NCI-H1436 treated with DMSO at 0.1 percent for 48 hours (cell line): ENCODE measurements at places on chromosomes 13 and 19.
A peak's percentile ranks its signal among the peaks of the same experiment; 100 is the strongest.

- no peak for DNase-seq
Measured at GRCh38 chr13:76330761-76331160, 555.4 kb downstream of the KCTD12 start.

GRCh38 chr13:54175466-54175865, 1146.9 kb downstream of the OLFM4 start:
- DNase-seq, result no peak

DNA sequence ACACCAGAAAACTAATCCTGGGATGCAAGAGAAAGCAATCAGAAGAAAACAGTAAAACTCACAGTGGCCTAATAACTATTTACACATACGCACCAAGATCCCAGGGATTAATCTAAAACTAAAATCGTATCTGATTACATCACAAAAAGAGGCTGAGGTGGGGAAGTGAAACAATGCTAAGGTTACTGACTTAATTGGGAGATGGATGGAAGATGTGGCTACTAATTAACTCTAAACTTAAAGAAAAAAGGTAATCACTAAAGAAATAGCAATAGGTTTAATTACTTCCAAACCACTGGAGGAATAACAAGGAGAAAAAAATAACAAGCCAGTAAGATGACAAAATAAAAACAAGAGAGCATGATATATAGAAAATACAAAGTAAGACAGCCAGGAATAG, 50.4 kb downstream of the NUFIP1 start:
- no peak for DNase-seq

DNA sequence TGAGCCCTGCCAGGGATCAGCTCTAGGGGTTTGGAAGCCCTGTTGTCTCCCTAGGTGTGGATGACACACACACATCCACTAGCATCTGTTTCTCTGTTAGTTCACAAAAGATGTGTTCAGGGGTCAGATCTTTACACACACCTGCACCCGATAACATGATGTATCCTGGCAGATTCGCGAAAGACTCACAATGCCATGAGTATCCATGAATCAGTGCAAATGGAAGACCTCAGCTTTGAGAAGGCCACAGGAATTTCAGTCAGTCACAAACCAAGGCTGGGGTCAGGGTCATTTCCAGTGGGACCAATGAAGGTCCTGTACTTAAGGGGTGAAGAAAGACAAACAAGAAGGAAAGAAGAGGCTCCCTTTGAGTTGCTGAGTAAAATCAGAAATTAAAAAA, 898.2 kb downstream of the UQCRFS1 start:
- DNase-seq, result no peak

DNA sequence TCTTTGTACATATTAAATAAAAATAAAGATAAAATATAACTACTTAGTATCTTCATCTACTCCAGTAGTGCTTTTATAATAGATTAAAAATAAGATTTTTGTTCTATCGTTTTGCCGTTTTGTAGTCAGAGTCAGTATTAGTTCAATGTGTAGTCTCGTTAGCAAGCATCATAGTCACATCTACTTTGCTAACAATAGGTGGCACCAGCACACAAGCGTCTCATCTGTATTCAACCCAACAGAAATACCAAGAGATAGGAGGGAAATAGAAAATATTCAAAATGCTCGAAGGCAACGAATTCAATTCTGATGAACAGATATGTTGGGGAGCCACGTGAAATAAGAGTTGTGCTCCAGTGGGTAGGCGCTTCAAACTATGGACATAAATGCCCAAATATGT, 21.4 kb upstream of the MICU2 start:
- DNase-seq, result peak; percentile 1

- no peak for DNase-seq
Measured at GRCh38 chr19:33754361-33754760, 42.3 kb upstream of the KCTD15 start.

GRCh38 chr19:53389571-53389970, 5.4 kb upstream of the ZNF765 start:
- DNase-seq, result no peak

- DNase-seq, result no peak
Measured at GRCh38 chr19:31235806-31236205, 113.4 kb downstream of the TSHZ3 start.

- no peak for DNase-seq
Measured at GRCh38 chr19:32813862-32814425, 55.6 kb downstream of the SLC7A9 start.

DNA sequence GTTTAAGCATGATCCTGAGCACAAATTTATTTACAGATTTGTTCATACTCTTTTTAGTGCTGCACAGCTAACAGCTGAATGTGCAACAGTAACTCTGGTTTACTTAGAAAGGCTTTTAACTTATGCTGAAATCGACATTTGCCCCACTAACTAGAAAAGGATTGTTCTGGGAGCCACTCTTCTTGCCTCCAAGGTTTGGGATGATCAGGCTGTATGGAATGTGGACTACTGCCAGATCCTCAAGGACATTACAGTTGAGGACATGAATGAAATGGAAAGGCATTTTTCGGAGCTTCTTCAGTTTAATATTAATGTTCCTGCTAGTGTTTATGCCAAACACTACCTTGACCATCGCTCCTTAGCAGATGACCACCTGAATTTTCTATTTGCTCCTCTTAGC, 16.0 kb downstream of the ZNF100 start:
- no peak for DNase-seq

DNA sequence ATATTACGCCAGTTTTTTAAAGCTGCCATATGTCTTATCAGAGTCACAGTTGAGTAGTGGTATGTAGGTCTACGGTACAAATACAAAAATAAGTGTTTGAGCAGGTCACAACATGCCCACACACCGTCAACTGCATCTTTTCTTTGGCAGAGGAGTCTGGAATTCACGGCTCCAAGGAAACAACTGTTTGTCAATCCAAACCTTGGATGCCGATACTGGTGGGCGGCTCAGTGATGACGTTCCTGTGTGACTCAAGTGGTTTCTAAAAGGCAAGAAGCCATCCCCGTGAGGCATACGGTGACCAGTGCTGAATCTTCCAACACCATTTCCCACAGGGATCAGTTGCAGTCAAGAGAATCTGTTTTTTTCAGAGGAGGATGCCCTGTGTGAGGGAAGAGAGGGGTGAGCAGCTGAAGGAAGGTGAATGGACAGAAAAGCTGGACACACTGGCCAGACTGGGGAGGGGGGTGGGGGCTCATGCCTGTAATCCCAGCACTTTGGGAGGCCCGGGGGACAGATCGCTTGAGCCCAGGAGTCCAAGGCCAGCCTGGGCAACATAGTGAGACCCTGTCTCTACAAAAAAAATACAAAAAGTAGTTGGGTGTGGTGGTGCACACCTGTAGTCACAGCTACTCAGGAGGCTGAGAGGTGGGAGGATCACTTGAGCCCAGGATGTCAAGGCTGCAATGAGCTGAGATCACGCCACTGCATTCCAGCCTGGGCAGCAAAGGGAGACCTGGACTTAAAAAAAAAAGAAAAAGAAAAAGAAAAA, 22.8 kb upstream of the CEBPG start:
- no peak for DNase-seq

GRCh38 chr13:79501538-79502232, 20.7 kb downstream of the NDFIP2 start:
- DNase-seq, result no peak

- no peak for DNase-seq
Measured at GRCh38 chr19:53646144-53646543, 14.3 kb downstream of the DPRX start.

GRCh38 chr19:30449078-30449590, 77.0 kb downstream of the ZNF536 start:
- no peak for DNase-seq

- no peak for DNase-seq
Measured at GRCh38 chr13:25762795-25763377, 288.9 kb downstream of the SHISA2 start.

DNA sequence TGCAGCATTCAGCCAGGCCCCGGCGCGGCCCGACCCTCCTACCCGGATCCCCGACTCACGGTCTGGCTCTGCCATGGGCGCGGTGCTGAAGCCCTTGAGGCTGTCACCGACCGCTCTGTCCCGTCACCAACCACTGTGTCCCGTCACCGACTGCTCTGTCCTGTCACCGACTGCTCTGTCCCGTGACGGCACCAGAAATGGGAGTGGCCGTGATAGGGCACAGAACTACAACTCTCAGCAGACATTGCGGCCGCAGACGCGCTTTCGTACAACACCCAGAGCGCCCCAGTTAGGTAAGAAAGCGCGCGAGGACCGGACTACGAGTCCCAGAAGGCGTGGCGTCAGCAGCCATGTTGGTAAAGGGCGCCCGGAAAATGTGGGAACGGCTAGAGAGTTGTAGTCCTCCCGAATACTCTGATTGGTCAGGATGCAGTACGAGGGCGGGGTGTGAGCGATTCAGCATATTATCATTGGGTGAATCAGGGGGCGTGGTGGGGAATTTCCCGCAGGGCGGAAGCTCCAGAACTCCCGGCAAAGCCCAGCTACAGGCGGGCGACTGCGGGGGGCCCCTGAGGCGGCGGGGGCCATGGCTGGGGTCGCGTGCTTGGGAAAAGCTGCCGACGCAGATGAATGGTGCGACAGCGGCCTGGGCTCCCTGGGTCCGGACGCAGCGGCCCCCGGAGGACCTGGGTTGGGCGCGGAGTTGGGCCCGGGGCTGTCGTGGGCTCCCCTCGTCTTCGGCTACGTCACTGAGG, at the start of the genes NFKBIB and SIRT2:
NFKBIB (plus strand) TSS at position 523 of the 755 bp plus-strand sequence; CDS start at position 587, 64 bp downstream.
SIRT2 (minus strand) TSS at position 172 of the 755 bp plus-strand sequence; CDS start at position 75, 97 bp downstream.
- DNase-seq, result peak; percentile 97

DNA sequence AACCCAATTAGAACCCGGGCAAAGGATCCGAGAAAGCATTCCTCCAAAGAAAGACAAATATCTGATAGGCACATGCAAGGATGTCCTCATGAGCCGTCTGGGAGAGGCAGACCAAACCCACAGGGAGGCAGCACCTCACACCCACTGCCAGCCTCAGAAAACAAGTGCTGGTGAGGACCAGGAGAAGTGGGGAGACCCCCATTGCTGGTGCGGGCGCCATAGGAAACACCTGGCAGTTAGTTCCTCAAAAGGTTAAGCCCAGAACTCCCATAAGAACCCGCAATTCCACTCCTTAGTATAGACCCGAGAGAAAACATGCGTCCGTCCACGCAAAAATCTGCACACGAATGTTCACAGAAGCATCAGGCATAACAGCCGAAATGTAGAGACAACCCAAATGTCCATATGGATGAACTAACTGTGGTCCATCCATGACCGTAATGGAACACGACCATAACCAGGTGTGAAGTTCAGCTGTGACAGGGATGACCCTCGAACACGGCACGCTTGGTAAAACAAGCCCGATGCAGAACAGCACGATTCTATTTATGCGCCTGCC, 7.9 kb downstream of the ZNF787 start:
- DNase-seq, result no peak

DNA sequence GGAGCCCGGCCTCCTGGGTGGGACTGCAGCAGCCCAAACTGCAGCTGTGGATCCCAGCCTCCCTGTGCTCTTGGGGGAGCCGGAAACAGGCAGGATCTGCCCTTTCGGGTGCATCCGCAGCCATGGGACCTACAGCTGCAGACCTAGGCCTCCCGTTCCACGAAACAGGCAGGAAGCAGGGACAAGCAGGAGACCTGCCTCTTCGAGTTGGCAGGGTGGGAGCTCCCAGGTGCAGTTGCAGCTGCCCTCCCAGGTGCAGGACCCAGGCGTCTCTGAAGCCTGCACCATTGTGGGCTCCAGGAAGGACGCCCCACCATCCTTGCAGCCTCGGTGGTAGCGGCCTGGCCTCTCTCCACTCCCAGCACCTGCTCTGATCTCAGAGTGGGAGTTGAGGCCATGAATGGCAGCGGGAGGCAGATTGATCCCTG, 189.0 kb upstream of the KLHL1 start:
- DNase-seq, result no peak

DNA sequence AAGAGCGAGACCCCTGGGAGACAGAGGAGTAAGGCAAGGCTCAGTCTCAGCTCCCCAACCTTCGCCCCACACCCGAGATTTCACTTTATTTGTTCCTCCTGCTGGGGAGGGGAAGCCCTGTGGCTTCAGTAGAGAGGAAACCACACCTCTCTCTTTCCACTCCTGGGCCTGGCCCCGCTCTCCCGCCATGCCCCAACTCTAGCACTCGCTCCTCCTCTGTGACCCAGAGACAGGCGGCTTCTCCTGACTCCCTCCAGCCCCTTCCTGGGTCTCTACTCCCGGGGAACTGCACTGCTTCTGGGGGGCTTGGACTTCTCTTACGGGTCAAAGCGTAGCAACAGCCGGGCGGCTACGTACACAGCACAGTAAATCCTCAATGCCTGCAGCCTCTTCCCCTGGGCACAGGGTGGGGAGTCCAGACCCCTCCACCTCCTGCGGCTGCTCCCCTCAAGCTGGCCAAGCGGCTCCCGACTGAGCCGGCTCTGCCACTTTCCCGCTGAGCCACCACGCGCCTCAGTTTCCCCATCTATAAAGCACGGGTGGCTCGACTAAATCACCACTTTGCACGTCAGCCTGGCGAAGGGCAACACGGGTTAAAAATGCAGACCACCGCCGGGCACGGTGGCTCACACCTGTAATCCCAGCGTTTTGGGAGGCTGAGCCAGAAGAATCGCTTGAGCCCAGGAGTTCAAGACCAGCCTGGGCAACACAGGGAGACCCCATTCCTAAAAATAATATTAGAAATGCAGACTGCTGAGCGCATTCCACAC, 1.4 kb downstream of the RNF126 start:
- no peak for DNase-seq

GRCh38 chr13:66879988-66880387, 350.1 kb downstream of the PCDH9 start:
- DNase-seq, result no peak

GRCh38 chr13:107838588-107839161, 376.7 kb downstream of the LIG4 start:
- peak; percentile 32 for DNase-seq

DNA sequence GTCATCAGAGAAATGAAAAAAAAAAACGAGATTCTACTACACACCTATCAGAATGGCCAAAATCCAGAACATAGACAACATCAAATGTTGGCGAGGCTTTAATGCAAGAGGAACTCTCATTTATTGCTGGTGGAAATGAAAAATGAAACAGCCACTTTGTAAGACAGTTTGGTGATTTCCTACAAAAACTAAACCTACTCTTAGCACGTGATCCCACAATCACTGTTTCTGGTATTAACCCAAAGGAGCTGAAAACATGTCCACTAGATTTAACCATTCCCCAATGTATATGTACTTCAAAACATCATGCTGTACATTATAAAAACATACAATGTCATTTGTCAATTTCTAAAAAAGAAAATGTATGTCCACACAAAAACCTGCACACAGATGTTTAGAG, 13.0 kb downstream of the MYCBP2 start:
- DNase-seq, result no peak

DNA sequence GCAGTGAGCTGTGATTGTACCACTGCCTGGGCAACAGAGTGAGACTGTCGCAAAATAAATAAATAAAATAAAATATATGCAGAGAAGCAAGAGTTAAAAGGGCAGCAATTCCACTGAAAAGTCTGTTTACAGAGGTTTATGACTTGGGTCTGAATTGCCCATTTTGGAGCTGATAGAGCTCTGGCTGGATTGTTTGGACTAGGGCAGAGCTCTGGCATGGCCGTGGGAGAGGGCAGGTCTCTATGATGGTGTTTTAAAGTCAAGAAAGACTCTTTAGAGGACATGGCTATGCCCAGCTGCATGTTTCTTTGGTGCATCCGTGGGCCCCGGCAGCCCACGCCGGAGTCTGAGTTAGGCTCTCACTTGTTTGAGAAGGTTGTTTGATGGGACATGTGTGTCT, 64.6 kb upstream of the C1QTNF9 start:
- DNase-seq, result no peak

GRCh38 chr19:8392017-8392591, 1.9 kb downstream of the RAB11B start:
- DNase-seq, result no peak

GRCh38 chr19:27962264-27962663, 1250.7 kb downstream of the UQCRFS1 start:
- no peak for DNase-seq

GRCh38 chr13:36130193-36130551, 1.0 kb downstream of the DCLK1 start:
- no peak for DNase-seq
